ENCODE measurements at places on chromosomes 16 and 17.

DNA sequence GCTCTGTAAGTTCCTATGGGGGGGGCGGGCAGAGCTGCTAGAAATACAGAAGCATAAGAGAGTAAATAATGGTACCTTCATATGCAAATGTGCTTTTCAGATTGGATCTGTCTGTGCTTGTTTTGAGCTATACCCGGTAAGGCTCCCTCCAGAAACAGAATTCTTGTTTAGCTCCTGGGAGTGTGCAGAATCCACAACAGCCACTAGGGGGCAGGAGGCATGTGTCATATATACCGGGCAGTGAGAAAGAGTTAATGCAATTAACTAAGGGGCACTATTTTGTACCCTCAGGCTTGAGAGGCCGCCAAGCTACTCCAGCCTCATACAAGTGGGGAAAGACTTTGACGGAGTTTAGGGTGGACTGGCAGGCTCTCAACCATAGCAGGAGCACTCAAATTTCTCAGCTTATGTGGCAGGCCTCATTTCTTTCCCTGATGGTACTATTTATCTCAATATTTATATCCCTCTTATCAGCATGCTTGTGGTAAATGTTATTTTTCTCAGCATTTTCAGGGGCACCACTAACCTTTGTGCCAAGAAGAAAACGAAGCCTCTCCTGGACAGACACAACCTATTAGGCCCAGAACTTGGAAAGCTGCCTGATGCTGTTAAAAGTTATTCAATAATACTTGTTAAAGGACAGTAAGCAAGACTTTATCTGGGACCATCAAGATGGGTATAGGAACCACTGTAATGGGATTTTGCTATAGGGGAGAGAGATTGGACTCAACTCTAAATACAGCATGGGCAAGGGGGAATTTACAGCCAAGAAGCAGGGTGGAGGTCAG is 10.7 kb upstream of the CENPV start:
- peak; percentile 67 for DNase-seq

DNA sequence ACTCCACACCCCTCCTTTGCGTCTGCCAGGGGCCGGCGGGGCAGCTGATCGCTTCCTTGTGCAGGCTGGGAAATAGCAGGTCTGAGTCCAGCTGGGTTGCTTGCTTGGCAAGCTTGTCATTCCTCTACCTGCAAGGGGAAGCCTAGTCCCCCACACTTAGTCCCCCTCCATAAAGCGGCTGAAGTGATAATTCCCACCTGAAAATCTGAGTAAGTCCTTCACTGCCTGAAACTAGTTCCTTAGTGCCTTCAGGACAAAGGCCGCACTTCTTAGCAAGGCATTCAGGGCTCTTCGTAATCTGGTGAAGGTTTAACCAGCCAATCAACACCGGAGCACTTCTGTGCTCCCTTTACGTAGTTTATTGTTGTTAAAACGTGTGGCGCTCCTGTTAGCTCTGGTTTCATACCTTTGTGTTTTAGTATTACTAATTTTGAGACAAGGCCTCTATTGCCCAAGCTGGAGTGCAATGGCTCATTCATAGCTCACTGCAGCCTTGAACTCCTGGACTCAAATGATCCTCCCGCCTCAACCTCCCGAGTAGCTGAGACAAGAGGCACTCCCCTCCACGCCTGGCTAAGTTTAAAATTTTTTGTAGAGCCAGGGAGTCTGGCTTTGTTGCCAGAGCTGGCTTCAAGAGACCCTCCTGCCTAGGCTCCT is 817 bp downstream of the PSKH1 start:
- no peak for DNase-seq

- peak; percentile 37 for DNase-seq
These were observed 3.3 kb downstream of the GAS2L2 start for GRCh38 chr17:35749560-35750412.

- DNase-seq = no peak
These were observed 139.0 kb downstream of the STX8 start for GRCh38 chr17:9436630-9437029.

DNA sequence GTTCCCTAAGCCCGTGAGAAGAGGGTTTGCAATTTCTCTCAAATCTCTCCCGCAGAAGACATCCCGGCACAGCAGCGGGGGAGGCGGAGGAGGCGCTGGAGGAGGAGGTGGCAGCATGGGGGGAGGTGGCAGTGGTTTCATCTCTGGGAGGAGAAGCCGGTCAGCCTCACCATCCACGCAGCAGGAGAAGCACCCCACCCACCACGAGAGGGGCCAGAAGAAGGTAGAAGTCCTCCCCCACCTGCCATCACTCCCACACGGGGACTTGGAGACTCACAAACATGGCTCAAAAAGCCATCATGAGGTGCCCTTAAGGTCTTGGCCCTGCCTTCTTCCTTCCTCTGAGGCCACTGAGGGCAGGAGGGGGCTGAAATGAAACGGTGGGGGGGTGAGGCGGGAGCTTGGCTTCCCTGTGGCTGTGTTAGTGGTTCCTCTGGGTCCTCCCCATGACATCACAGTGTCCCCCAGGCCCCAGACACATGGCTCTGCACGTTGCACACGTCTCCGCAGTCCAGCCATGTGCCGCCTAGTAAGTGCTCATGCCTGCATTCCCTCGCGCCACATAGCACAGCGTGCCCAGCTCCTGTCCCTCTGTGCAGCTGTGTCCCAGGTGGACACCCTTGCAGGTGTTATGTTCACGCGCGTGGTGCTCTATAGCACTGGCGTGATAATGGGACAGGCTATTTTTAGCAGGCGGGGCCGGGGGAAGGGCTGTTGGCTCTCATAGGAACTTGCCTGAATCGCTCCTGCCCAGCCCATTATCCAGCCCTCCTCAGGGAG is 6.9 kb downstream of the MLLT6 start:
- DNase-seq = peak; percentile 47

GRCh38 chr17:30290696-30291542 is 825 bp downstream of the BLMH start:
- DNase-seq = peak; percentile 32

GRCh38 chr16:69838489-69838888 is 76.4 kb downstream of the WWP2 start:
- no peak for DNase-seq

GRCh38 chr17:8153525-8153956 is 1.3 kb upstream of the PER1 start:
- peak; percentile 97 for DNase-seq

DNA sequence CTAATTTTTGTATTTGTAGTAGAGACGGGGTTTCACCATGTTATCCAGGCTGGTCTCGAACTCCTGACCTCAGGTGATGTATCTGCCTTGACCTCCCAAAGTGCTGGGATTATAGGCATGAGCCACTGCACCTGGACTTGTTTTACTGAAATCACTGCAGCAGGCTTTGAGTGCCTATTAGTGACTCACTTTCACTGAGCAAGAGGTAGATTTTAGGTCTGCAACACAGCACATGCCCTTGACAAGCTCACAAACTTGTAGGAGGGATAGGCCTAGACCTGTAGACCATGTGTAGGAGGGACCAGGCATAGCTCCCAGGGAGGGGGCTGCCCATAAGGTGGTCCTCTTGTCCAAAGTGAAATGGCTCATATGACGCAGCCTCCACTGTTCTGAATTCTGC is 27.0 kb upstream of the RPTOR start:
- no peak for DNase-seq

DNA sequence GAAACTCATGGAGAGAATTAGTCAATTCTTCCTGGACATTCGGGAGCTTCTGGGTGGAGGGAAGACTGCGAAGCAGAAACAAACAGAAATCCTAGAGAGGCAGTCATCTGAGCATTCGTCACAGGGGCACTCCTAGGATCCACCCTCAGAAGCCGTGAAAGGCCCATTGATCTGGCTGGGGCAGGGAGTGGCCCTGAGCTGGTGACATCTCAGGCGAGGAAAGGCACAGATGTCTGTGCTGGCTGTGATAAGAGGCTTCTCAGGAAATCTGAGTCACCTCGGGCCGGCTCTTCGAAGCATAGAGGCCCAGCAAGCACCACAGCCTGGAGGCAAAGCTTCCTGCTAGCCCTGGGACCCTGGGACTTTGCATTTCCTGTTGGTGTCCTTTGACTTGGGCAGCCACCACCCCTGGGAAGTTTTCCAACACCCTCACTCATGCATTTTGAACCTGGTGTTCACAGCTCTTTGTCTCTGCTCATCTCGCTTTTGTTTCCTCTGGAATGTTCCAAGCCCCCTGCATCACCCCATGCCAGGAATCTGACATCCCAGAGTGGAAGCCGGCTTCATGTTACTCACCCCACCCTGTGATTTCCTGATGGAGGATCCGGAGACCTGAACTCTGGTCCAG is 23.3 kb upstream of the CDRT4 start:
- DNase-seq = peak; percentile 85

DNA sequence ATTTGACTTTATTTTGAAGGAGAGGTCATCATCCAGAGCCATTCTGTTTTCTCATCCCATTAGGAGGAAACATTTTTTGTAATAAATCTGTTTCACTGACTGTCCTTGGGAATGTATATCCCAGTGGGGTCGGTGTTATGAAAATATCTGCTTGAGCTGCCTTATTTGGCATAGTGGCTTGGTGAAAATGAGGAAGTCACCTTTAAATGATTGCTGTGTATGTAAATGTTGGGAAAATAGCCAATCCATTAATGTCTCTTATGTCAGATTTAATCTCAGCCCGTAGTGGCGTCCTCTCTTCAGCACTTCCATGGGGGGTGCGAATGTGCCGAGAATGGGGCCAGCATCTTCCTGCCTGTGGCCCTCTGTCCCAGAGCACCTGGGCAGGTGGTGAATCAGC is 57.6 kb downstream of the BANP start:
- no peak for DNase-seq

GRCh38 chr17:6666077-6666521 is 14.5 kb downstream of the C17orf100 start:
- peak; percentile 77 for DNase-seq

DNA sequence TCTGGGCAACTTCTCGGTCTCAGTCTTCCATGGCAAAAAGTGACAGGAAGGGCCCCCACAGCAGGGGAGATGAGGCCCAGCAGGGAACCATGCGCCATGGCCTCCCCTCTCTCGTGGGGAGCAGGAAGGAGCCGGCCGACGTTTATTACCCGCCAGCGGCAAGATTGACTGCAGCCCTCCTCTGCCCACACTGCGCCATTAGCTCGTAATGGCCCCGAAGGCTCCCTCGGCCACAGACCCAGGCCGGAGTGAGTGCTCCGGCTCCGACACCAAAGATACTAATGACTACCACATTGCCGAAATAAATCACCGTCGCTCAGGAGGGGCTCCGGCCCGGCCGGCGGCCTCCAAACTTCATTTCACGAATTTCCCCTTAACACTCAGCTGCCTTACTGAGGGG is 226.9 kb downstream of the C16orf78 start:
- DNase-seq = no peak
